ENCODE measurements at places on chromosomes 13 and 19.

DNA sequence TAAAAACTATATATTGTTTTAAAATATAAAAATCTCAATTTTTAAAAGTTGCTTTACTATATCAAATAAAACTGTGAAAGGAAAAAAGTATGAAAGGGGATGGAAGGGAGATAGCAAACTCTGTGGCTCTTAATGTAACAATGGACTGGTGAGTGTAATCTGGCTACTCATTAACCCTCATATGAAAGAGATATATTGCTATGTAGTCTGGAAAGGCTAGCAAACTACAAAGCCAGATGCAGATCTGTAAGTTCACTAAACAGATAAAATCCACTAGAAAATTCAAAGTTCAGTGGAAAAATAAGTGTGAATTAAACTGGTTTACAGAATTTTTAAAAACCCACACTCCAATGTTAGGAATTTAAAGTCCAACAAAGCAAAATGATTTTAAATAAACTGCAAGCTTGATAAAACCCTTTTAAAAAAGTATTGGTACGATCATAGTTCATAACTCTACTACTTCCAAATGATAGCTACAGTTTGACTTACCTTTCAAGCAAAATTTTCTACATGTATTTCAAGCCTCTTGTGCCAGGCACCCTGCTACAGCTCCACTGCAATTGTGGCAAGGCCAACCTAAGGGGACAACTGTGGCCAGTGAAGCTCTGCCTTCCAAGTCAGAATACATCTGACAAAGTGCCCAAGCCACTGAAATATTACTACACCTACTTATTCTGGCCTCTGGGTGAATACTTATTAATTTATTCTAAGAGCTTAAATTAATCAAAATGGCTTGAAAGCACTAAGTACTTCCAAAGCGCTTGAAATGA, 647 bp upstream of the ELF1 start:
- peaks cover 7% of the 10 kb centered on the region for H3K4me1 ChIP-seq
- DNase-seq = no peak
- H3K36me3 ChIP-seq = no peaks in the 10 kb centered on the region

DNA sequence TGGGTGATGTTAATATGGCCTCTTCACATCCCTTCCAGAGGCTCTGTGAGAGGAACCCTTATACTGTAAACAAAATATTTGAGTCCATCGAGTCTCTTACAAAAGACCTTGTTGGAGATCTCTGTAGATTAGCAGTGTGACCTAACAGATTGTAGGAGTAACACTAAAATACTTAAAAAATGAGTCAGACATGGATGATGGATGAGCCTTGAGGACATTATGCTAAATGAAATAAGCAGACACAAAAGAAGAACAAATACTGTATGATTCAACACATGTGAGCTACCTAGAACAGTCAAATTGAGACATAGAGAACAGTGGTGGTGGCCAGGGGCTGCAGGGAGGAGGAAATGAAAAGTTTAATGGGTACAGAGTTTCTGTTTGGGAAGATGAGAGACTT, 152.2 kb upstream of the UBL3 start:
- H3K27me3 ChIP-seq = no peaks in the 10 kb centered on the region
- H3K36me3 ChIP-seq = no peaks in the 10 kb centered on the region
- no peak overlapping the region for H3K27ac ChIP-seq
- no peak overlapping the region for H3K4me3 ChIP-seq
- peaks cover 3% of the 10 kb centered on the region for H3K4me1 ChIP-seq
- no peak for DNase-seq

- H3K27ac ChIP-seq = no peak overlapping the region
- H3K4me1 ChIP-seq = no peaks in the 10 kb centered on the region
- H3K36me3 ChIP-seq = no peaks in the 10 kb centered on the region
- H3K27me3 ChIP-seq = no peaks in the 10 kb centered on the region
- no peak overlapping the region for H3K4me3 ChIP-seq
- no peak for DNase-seq
These were observed 97.3 kb downstream of the SERP2 start for GRCh38 chr13:44470638-44471562.

- no peak overlapping the region for H3K27ac ChIP-seq
- DNase-seq = no peak
- no peaks in the 10 kb centered on the region for H3K36me3 ChIP-seq
These were observed 79.9 kb downstream of the FREM2 start for GRCh38 chr13:38766799-38767198.

GRCh38 chr13:36919171-36919832, 736 bp downstream of the SMAD9 start:
- H3K27me3 ChIP-seq = no peaks in the 10 kb centered on the region
- H3K4me3 ChIP-seq = peak overlapping the region; percentile 67
- no peaks in the 10 kb centered on the region for H3K36me3 ChIP-seq
- DNase-seq = peak; percentile 56

DNA sequence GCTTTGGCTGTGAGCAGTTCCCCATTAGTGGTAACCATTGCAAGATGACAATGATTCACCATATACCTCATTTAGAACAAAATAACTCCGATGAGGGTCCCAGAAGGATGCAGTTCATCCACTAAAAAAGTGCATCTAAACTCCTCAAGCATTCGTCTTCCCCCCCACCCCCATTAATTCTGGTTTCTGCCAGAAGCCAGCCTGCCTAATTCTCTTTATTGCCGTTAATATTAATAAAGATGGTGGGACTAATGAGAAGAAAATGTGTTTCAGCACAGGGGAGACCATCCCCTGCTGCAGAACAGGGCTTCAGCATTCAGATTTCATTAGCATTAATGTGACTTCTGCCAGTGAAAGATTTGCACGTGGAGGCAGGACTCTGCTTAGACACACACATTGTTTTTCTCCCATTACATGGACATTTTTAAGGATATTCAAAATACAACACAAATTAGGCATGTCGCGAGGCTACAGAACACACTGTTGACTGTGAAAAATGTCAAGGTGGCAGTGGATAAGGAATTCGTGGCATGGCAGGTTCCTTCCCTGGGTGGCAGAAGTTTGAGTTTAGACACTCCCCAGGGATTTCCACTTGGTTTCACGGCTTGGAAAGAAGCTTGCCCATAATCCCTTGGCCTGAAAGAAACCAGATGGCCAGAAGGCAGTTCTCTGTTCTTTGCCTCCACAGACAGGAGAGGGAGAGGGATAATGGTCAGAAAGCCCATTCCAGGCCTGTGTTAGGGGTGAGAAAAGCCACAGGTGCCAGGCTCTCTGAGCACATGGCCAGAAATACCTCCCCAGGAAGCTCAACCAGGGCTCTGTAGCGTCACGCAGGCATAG, 236.5 kb downstream of the FOXO1 start:
- no peak overlapping the region for H3K27ac ChIP-seq
- no peaks in the 10 kb centered on the region for H3K27me3 ChIP-seq
- H3K4me3 ChIP-seq = no peak overlapping the region
- H3K36me3 ChIP-seq = no peaks in the 10 kb centered on the region
- DNase-seq = no peak
- no peaks in the 10 kb centered on the region for H3K4me1 ChIP-seq

DNA sequence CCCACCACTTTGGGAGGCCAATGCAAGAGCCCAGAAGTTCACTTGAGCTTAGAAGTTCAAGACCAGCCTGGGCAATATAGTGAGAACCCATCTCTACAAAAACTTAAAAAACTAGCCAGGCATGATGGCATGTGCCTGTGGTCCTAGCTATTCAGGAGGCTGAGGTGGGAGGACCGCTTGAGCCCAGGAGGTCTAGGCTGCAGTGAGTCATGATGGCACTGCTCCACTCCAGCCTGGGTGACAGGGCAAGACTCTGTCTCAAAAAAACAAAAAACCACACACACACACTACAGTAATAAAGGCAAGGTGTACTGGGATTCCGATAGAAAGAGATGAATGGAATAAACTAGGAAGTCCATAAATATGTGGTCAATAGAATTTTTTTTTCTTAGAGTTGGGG, 35.6 kb downstream of the CYP2F1 start:
- no peak overlapping the region for H3K4me3 ChIP-seq
- H3K4me1 ChIP-seq = no peaks in the 10 kb centered on the region
- H3K27ac ChIP-seq = no peak overlapping the region
- DNase-seq = no peak
- H3K36me3 ChIP-seq = no peaks in the 10 kb centered on the region
- H3K27me3 ChIP-seq = no peaks in the 10 kb centered on the region

DNA sequence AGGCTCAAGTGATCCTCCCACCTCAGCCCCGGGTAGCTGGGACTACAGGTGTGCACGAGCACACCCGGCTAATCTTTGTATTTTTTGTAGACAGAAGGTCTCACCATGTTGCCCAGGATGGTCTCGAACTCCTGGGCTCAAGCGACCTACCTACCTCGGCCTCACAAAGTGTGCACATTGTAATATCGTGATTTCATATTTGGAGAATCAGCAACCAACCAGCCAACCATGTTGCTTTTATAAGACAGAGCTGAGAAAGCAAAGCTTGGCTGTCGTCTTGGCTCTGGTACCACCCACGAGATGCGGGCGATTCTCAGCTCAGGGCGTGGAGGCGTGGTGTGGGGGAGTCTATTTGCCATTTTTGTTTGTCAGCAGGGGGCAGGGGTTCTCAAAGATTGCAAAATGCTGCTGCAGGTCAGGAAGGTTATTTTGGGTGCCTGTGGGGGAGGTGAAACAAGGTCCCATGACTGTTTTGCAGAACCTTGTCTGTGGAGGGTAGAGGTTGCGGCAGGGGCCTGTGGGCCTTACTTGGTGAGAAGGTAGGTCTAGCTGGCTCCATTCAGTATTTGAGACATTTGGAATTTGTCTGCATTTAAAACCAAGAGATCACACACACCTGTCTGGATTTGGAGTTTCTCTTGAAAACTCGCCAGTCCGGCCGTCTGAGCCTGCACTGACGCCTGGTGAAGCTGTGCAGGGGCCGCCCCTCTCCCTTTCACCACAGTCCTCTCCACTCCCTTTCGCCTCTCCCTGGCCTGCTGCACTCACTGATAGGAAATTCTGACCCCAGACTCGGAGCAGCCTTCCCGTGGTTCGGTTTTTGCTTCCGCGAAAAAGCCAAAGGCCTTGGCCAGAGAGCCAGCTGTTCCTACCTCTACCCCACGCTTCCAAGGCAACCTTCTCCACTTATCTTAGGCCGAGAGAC, 15.4 kb downstream of the TNFAIP8L1 start:
- H3K4me3 ChIP-seq = no peak overlapping the region
- no peaks in the 10 kb centered on the region for H3K36me3 ChIP-seq
- no peak overlapping the region for H3K27ac ChIP-seq
- no peak for DNase-seq
- H3K27me3 ChIP-seq = no peaks in the 10 kb centered on the region

GRCh38 chr13:72960114-72960513, 98.7 kb upstream of the KLF5 start:
- DNase-seq = no peak
- no peaks in the 10 kb centered on the region for H3K4me1 ChIP-seq
- H3K4me3 ChIP-seq = no peak overlapping the region

DNA sequence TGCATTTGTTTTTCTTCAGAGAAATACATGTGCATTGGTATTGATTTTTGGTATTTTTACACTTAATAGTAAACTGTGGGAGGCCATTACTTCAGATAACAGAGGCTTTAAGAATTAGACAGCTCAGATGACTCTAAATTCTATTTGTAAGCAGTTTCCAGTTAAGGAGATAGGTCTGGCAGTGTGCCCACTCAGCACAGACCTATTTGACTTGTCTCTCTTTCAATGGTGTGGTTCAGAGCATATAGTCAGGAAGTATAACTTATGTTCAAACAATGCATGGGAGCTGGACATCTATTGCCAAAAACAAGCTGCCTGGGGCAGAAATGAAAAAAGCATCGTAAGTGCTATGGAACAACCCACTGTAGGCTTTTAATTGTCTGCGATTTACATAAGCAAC, 370.7 kb downstream of the HS6ST3 start:
- H3K4me1 ChIP-seq = no peaks in the 10 kb centered on the region
- DNase-seq = peak; percentile 26
- H3K27ac ChIP-seq = no peak overlapping the region
- H3K4me3 ChIP-seq = no peak overlapping the region
- no peaks in the 10 kb centered on the region for H3K27me3 ChIP-seq
- no peaks in the 10 kb centered on the region for H3K36me3 ChIP-seq

GRCh38 chr19:33047422-33047821, 17.3 kb downstream of the RHPN2 start:
- H3K27me3 ChIP-seq = no peaks in the 10 kb centered on the region
- no peaks in the 10 kb centered on the region for H3K4me1 ChIP-seq
- H3K4me3 ChIP-seq = no peak overlapping the region

DNA sequence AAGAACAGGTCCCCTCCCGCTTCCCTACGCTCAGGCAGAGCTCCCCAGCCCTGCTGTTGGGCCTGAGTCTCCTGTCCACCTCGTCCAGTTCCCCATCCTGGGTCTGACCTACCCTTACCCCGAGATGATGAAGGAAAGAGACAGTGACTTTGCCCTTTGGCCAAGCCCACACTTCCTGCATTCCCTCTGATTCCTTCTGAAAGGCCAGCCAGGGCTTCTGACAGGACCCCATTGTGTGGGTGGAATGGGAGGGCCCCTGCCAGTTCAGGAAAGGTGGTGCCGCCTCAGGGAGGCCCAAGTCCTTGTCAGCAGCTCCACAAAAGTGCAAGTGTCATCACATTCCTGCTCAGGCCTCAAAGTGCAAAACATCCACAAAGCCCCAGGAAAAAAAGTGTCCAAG, 177.8 kb downstream of the PAN3 start:
- H3K4me3 ChIP-seq = no peak overlapping the region
- no peaks in the 10 kb centered on the region for H3K36me3 ChIP-seq
- H3K4me1 ChIP-seq = peaks cover 12% of the 10 kb centered on the region
- peak overlapping the region; percentile 21 for H3K27ac ChIP-seq

DNA sequence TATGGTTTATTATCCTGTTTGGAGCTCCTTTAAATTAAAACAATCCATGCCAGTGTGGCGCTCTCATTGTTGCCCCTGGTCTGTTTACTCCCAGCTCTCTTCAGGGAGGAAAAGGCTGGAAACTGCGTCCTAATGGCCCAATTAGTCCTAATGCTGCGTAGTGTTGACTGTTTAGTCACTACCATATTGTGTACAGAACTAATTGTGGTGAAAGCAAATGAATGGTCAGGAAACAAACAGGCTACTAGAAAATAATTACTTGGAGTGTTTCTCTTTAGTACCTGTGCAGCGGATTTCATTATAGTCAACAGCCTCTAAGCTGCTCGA, 54.5 kb upstream of the MTIF3 start:
- H3K27ac ChIP-seq = no peak overlapping the region
- H3K36me3 ChIP-seq = no peaks in the 10 kb centered on the region
- no peaks in the 10 kb centered on the region for H3K4me1 ChIP-seq

GRCh38 chr13:73542446-73542845, 483.6 kb downstream of the KLF5 start:
- no peaks in the 10 kb centered on the region for H3K27me3 ChIP-seq
- no peak overlapping the region for H3K4me3 ChIP-seq
- no peaks in the 10 kb centered on the region for H3K36me3 ChIP-seq
- no peaks in the 10 kb centered on the region for H3K4me1 ChIP-seq

GRCh38 chr19:43704002-43704705, 11.7 kb upstream of the IRGC start:
- no peak overlapping the region for H3K27ac ChIP-seq
- no peak for DNase-seq
- H3K27me3 ChIP-seq = no peaks in the 10 kb centered on the region
- H3K4me3 ChIP-seq = no peak overlapping the region
- H3K36me3 ChIP-seq = no peaks in the 10 kb centered on the region
